ENCODE measurements at places on chromosomes 2 and 18.

DNA sequence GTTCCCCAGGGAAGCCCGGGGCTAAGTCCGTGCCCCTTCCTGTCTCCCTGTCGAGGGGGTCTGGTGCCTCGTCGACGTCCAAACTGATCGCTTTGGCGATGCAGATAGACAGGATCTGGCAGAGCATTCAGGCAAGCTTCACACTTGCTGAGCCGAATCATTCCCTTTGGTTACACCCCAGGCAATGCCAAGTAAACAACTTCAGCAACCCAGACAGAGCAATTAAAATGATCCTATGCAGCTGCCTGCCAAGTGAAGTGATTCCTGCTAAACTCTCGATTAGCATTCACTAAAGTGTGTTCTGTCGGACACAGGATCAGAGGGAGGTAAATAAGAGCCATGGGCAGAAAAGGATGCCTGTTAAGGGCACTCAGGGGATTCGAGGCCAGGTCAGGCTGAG, 108.2 kb upstream of the RAB12 start:
- no peak for DNase-seq

DNA sequence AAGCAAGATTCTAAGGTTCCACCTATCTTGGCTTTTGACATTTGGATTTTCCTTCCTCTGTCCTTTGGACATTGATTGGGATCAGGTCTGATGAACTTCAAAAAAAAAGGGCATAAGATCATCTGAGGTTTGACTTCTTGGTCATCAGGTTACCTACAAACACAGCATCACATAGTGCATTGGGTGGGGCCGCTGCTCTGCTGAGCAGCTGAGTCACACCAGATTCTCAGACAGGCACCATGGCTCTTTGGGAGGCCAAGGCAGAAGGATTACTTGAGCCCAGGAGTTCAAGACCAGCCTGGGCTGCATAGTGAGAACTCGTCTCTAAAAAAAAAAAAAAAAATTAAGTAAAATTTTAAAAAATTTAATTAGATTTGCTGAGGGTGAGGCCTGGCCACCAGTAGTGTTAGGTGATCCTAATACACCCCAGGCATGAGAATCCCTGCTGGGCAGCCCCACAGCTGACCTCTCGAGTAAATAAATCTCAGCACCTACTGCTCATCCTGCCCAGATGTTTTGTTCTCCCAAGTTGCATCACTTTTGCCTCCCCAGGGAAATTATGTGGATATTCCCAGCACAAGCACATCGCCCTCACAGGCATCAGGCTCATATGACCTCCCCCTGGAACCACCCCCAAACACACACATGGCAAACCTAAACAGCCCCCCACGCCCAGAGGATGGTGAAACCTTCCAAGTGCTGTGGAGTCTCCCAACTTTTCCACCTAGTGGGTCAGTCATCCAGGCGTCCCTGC, 5.3 kb downstream of the MLPH start:
- no peak for DNase-seq

GRCh38 chr18:36330435-36331052, 33.0 kb downstream of the FHOD3 start:
- DNase-seq, result no peak

GRCh38 chr2:212936572-212936971, 214.8 kb downstream of the IKZF2 start:
- DNase-seq, result no peak

GRCh38 chr18:66495844-66496243, 108.0 kb downstream of the CDH19 start:
- peak; percentile 19 for DNase-seq

DNA sequence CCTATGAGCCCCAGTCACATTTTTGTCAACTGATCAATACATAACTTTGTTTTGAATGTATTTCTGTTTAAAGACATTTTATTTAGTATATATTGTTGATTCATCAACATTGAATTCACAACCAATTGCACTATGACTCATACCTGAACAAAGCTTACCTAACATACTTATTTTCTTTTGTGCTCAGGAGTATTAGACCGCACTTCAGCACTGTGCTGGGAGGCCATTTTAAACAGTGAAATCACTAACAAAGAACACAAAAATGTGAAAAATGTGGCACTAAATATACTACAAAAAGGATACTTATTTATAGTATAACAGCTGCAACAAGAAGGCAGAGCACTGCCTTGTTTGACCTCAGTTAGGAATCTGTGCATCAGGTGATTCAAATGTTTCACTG, 12.4 kb upstream of the IFIH1 start:
- DNase-seq, result no peak

DNA sequence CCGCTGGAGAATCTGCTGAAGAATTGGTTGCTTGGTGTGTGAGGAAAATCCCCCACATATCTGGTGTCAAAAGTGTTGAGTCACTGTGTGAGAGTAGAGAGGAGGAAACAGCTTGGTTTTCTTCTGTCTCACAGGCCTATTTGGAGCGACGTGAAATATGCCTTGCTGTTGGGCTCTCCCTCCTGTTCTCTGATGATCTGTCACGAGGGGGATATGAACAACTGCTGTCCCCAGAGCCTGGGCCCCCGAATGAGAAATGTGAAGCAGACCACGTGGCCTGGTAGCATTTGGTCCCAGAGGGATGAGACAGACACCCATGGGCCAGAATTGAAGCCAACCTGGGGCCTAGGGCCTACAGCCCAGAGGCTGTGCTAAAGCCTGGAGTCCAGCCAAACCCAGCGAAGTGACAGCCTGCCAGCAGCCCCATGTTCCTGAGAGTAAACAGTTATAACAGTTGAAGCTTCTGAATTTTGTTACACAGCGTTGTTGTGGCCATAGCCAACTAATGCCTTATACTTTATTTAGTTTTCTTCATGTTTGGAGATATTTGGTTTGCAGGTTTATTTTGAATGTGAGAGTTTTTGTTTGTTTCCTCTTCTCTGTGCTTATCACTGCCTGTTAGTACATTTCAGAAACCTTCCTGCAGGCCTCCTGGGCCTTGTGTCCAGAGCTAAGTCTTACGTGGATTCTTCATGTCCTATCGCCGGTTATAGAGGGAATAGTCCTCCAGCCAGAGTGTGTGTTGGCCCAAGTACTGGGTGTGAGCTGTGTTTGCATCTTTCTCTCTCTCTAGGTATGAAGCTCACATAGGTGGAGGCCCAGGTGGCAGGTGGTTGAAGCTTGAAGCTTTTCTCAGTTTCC, 18.7 kb upstream of the COLEC12 start:
- peak; percentile 75 for DNase-seq

Measured in fibroblast of skin of scalp (primary cell).